ENCODE measurements at places on chromosomes 3 and 15.

DNA sequence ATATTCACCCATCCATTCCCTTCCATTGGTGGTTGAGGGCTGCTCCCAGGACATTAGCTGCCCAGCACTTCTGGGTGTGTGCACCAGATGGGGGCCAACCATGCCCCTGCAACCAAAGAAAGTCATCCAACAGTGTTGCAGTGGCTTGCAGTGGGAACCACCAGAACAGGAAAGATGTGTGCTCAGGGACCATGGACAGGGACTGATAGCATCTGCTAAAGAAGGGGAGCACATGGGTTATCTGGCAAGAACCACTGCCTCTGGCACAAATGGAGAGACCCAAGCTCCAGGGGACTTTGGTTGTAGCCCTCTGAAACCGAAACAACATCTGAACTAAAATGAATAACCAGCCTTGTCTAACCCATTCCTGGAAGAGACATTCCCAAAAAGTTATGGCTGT lies 8.1 kb downstream of the DCLK3 start:
- no peak for DNase-seq

DNA sequence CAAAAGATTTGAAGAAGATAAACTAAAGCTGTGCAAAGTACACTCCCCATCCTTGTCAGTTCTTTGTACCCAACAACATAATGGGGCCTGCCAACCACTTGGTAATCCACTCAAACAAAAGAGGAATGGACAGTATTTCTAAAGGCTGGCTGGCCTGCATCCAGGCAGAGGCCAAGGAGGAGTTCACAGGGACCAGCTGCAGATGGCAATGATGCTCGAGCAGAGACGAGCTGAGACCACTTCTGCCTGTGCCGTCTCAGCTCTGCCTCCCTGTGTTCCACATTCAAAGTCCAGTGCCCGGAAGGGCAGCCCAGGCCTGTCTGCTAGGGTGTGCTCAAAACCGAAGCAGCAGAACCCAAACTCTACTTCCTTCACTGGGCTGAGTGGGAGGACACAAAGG lies 14.3 kb downstream of the CXCR6 start:
- no peak for DNase-seq

GRCh38 chr3:107619549-107619948 lies 96.8 kb downstream of the BBX start:
- no peak for DNase-seq

DNA sequence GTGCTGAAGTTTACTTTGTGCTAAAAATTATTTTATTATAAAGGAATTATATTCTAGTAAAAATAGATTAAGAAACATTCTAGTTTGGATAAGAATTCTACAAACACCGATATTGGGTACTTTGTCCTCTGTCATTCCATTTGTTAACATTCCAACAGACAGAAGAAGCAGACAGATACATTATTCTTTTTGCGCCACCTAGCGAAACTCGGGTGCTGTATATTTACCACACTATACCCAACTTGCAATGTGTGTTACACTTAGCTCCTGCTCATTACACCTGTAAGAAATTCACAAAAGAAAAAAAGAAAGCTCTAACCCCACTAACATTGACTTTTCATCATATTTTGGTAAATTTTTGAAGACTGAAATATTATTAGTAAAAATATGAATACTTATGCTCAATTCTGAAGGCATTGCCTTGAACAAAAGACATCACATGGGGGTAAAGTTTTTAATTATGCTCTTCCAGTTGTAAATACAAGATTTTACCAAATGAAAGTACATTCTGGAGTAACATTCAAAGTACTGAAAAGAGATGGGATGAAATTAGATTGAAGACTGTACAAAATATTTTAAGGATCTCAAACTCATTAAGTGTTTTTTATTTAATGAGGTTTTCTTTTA lies 136.5 kb upstream of the MLF1 start:
- no peak for DNase-seq

GRCh38 chr3:123949641-123950040 lies 11.4 kb downstream of the CCDC14 start:
- DNase-seq: no peak

DNA sequence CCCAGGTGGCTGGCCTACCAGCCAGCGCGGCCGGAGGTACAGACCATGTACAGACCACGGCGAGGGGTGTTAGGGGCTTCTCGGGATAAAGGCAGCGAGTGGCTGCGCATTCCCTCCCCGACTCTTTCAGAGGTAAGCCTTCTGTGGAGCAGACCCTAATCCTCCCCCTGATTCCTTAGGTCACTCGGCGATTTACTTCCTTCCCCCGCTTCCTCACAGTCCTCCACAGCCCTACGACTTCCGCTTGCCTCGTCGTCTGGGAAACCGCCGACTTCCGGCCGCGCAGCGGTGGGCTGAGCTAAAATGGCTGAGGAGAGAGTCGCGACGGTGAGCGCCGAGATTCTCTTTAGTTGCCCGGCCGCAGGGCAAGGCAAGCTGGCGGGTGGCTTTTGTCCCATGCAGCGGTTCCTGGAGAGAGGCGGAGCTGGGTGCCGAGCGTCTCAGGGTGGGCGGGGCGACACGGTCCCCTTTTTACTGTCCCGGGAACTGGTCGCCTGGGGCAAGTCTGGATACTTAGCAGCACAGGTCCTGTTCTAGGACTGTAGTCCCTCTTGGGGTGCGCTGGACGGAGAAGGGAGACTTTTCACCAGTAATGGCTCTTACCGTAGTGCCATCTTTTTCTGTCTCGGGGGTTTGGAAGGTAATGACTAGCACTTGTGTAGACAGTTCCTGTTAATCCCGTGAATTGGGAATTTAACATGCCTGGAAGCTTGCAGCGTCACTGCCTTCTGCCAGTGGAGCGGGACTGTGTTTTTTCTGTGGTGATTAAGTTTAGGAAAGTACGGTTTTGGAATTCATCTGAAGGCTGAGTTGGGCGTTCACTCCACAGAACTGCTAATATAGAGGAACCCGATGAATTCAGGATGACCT lies at the start of the genes BBS4 and HIGD2B:
BBS4 (plus strand) TSS at position 283 of the 870 bp plus-strand sequence; CDS start at position 304, 21 bp downstream.
HIGD2B (minus strand) TSS at position 258 of the 870 bp plus-strand sequence. CDS start 9,808 bp downstream, outside the sequence.
- DNase-seq: peak; percentile 75

- no peak for DNase-seq
Measured at GRCh38 chr15:69957175-69957574, 140.5 kb downstream of the TLE3 start.

DNA sequence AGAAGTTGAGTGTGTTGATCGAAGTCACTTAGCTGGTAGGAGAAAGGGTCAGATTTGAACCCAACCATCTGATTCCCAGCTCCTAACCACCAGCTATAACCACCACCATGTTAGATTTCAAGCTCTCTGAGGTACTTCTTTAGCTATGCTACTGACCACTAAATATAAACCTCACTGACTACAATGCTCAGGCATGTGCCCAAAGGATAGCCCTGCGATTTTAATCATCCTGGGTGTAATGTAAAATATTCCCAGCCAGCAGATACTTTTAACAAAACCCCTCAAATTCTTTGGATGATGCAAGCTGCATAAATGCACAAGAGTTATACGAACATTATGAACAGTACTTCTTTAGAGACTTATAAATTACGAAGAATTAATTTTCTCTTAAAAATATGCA lies 115.2 kb upstream of the TSC22D2 start:
- no peak for DNase-seq

- DNase-seq: no peak
Measured at GRCh38 chr3:111747490-111747889, 111.6 kb upstream of the PHLDB2 start.

- peak; percentile 1 for DNase-seq
Measured at GRCh38 chr15:39685999-39686613, 96.5 kb downstream of the FSIP1 start.

DNA sequence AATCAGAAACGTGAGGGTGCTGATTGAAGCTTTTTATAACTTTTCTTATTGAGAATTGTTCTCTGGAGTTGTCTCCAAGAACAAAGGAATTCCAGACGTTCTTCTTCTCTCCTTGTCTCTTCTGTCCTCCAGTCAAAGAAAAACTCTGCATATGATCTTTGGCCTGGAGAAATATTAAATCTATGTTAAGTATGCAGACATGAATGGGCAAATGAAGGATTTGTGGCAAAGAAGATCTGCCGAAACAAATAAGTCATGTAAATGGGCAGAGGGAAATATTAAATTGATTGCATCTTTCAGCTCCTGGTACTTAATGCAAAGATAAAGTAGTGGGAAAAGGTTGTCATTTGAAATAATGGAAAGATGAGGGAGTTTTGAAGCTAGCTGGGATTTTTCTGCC lies 74.9 kb downstream of the IGF1R start:
- DNase-seq: no peak
